ENCODE measurements at places on chromosomes 6 and 20.

GRCh38 chr6:129281168-129281796, 398.3 kb downstream of the LAMA2 start:
- DNase-seq: no peak

DNA sequence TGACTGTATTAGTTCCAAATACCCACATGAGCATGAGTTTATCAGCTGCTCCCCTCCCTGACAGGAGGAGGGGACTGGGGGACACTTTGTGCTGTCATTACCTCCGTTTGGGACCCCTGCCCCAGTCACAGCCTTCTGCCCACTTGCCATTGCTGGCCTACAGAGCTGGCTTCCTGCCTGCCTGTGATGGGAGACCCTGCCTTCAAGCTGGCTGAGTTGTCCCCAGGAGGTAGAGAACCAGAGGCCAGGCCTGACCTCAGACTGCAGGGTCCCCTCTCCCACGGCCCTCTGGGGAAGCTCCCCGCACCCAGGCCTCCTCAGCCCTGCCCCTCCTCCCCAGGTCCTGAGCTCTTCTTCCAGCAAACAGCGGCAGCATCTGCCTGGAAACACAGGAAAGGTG, 105.5 kb downstream of the JPH2 start:
- DNase-seq: no peak

DNA sequence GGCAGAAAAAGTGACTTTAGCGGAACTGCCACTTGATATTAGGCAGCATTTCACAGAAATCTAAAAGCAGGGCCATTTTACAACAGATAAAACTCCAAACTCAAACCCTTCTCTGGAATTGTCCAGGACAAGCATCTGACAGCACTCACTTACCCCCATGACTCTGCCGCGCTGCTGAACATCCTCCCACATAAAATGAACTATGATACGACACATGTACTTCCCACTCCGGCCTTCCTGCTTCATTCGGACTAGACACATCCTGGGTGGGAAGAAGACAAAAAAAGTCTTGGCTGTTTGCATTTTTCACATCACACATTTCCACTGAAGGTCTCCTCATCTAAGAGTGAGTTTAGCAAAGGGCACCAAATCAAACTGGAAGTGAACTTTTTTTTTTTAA, 54.8 kb upstream of the FAM83C start:
- no peak for DNase-seq

GRCh38 chr20:41365777-41366545, 657 bp downstream of the EMILIN3 start:
- no peak for DNase-seq

DNA sequence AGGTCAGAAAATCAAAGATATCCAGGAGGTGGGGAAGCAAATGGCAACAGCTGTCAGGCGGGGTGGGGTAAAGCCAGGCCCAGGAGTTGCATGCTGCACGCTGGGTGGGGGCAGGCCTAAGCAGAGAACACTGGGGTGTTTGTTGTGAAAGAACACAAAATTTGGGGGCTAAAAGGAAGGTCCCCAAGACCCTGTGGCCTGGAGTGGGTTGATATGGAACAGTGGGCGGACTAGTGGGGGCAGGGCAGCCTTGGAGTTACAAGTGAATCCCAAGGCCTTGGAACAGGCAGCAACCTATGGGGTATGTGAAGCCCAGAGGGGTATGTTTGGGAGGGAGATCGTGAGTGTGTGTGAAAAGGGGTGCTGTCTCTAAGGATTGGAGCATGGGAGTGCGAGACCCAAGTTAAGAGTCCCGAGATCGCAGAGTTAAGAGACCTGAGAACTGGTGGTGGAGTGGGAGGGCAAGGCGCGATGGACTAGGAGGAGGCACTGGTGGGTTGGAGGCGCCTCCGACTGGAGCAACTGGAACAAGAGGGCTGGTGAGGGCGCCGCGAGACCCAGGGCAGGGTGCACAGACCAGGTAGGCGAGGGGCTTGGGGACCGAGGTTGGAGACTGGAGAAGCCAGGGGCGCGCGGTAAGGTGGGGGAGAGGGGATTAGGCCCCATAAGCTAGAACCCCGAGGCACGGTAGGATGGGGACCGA, 658 bp downstream of the CUL7 start:
- no peak for DNase-seq

DNA sequence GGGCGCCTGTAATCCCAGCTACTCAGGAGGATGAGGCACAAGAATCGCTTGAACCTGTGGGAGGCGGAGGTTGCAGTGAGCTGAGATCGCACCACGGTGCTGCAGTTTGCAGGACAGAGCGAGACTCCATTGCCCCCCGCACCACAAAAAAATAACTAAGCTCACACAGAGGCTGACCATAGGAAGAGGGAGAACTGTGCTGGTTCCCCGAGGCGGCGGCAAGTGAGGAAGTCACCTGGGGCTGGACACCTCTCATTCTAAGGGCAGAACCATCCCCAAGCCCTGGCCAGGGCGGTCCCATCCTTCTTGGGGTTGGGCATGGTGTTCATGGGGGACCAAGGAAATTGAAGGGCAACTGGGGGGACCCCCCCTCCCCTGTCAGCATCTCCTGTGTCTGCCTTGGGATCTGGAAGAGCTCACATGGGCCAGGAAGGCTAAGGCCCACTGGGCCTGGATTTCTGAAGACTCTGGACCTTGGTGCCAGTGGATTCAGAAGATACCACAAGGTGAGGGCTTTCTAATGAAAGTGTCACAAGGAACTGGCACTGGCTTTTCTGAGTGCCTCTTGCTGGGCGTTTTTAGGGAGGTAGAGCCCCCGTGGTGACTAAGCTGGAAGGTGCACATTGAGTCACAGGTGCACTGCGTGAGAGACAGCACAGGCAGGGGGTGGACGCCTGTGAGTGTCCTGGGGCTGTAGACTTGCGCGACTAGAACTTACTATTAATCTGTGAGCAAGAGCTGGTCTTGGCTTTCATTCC, 11.5 kb downstream of the IRF4 start:
- DNase-seq: no peak

Measured in HS-5 (cell line).